T-helper 1 cell treated with Interleukin-12 subunit alpha and Interleukin-12 subunit beta and Interleukin-4 antibody, amounts not matched to agents 30 ng/mL and 1 ng/mL, for 36 hours (primary cell): ENCODE measurements at places on chromosomes 2 and 18. TPM values are rescaled to one million over a fixed set of nuclear protein-coding genes. Genes with fewer than 3 reads are reported as not detected.

Gene ARHGAP15
- total RNA-seq: 178 and 182 TPM in 2 replicates

Gene PDE1A
- total RNA-seq: not detected in 2 replicates

Gene CD226
- 121 and 125 TPM in 2 replicates for total RNA-seq

Gene CXCR4
- total RNA-seq: 247 and 248 TPM in 2 replicates

Gene SNX17
- 128 and 129 TPM in 2 replicates for total RNA-seq

Gene ITPRIPL1
- 40.4 and 40.8 TPM in 2 replicates for total RNA-seq
